ENCODE measurements at places on chromosomes 16 and 17.

DNA sequence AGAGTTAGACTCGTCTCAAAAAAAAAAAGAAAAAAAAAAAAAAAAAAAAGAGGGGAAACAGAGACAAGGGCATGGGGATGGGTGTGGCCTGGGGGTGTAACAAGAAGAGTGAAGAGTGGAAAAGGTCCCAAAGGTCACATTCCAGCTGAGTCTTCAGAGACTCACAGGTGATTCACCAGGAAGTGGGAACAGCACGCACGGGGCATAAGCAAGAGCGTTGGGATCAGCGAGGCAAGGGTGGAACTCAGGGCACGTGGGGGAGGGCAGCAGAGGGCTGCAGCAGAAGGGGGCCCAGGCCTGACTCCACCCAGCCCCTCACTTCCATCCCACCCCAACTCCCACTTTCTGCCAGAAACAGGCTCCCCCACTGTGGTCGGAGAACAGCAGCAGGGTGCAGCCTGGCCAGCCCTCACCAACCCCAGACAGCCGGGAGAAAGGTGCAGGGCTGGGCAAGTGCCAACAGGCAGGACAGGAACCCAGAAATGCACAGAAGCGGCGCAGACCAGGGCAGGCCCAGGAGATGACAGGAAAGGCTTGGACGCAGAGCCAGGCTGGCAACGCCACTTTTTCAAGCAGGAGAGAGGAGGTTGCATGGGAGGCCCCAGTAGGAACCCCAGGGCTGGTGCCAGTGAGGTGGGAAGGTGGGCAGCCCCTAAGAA is 3.3 kb downstream of the MEAK7 start:
- no peak overlapping the region for H3K4me3 ChIP-seq
- peaks cover 33% of the 10 kb centered on the region for H3K36me3 ChIP-seq
- H3K27me3 ChIP-seq: no peaks in the 10 kb centered on the region
- H3K4me1 ChIP-seq: peaks cover 22% of the 10 kb centered on the region
- no peak for DNase-seq

DNA sequence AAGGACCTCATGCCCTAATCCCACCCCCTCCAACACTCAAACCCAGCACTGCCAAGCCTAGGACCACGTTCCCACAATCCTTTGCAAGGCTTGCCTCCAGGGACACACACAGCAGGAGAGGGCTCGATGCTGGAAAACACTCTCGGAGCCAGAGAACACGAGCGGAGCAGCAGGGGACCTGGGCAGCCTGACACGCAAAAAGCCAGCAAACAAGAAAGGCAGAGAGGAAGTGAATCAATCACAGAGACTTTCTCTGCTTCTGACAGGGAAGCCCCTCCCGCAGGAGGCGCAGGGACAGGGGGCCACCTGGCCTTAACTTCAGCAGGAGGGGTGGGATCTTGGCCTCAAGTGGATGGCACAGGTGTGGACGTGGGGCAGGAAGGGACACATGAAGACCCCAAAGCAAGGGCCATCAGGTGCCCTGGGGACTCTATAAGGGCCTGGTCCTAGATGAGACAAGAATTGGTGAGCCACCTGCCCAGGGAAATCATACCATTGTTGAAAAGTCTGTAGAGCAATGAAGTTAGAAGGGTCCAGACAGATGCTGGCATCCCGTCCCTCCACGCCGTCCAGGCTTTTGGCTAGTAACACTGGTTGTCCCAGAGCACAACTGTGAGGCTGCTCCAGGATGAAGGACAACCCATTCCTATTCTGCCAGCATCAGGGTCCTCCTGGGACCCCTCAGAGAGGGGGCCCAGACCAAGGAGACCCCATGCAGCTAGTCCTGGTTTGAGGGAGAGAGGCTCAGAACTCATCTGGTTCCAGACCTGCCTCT is 2.2 kb downstream of the SDK2 start:
- peaks cover 3% of the 10 kb centered on the region for H3K4me1 ChIP-seq
- no peak for DNase-seq
- H3K4me3 ChIP-seq: peak overlapping the region; percentile 2
- H3K36me3 ChIP-seq: no peaks in the 10 kb centered on the region

DNA sequence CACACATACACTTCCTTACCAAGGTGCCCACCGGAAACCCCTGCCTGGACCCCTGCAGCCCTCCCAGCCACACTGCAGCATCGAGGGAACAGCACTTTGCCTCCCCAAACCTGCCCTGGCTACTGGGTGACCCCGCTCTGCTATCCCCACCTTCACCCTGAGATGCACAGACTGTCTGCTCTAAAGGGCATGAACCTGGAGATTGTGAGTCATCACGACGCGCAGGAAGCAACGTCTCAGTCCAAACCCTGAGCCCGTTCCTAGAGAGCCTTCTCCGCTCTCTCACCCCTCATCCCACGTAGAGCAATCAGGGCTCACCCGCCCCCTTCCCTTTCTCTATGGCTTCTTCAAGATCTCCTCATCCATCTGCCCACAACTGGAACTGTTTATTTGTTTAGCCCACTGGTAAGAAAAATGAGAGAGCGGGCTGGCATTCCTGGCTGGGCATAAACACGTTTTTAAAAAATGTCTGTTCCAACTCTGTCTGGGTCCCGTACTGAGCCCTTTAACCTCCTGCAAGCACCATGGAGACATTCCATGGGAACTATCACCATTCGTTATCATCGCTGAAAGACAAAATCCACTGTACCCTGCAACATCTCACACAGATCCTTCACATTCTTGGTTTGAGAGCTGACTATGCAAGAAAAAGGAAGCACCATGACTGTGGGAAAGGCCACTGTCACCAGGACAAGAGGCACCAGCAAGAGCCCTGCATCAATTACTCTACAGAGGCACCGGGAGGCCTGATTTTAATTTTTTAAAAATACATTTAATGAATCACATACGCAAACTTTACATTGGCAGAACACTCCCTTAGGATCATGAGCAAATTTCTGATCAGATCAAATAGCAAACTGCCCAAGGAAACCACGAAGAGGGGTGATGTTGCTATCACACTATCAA is 28.2 kb downstream of the ZFHX3 start:
- H3K4me3 ChIP-seq: no peak overlapping the region
- no peaks in the 10 kb centered on the region for H3K4me1 ChIP-seq
- H3K27ac ChIP-seq: no peak overlapping the region
- H3K27me3 ChIP-seq: no peaks in the 10 kb centered on the region
- no peaks in the 10 kb centered on the region for H3K36me3 ChIP-seq
- DNase-seq: no peak

DNA sequence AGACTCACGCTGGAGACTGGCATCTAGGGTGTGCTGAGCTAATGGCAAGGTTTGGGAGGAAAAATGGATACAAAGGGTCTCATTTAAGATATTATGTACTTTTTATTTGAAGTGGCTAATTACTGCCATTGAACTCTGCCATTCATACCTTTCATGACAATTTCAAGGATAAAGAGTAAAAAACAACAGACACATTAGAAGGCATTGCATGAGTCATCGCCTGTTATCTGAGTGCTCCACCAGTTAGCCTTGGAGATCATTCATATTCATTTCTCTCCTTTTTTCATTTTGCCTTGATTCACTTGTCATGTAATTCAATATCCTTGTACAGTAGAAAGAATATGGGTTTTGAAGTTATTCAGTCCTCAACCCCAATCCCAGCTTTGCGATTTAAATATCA is 109.5 kb downstream of the CDH8 start:
- no peak for DNase-seq
- no peaks in the 10 kb centered on the region for H3K27me3 ChIP-seq
- H3K4me1 ChIP-seq: no peaks in the 10 kb centered on the region
- no peaks in the 10 kb centered on the region for H3K36me3 ChIP-seq
- no peak overlapping the region for H3K27ac ChIP-seq

DNA sequence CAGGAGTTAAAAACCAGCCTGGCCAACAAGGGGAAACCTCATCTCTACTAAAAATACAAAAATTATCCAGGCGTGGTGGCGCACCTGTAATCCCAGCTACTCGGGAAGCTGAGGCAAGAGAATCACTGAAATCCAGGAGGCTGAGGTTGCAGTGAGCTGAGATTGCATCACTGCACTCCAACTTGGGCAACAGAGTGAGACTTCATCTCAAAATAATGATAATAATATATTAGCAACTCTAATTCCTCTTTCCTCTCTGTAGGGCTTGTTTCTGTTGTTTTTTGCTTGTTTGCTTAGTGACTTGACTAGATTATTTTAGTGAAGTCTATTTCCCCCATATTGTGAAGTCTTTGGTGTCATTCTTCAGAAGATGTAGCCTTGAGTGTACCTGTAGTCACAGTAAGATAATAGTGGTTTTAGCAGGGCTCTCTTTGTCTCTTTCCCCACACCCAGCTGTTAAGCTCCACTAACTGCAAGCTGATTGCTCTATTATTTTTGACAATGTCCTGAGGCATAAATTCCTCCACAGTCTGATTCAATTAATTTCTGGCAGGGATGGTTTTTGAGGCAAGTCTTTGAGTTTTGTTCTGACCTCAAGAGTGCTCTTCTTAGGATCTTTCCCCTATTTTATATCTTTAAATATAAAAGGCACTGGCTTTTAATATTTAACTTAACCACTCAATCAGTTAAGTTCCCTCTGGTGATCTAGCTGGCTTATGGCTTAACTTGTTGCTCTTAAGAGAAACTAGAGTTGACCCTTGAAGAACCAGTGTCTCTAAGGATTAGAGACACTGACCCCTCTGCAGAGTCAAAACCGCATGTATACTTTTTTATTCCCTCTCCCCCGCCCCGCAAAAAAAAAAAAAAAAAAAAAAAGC is 18.6 kb upstream of the TNFSF12 start:
- H3K27me3 ChIP-seq: peaks cover 5% of the 10 kb centered on the region
- H3K36me3 ChIP-seq: no peaks in the 10 kb centered on the region
- H3K4me1 ChIP-seq: no peaks in the 10 kb centered on the region
- no peak overlapping the region for H3K27ac ChIP-seq

DNA sequence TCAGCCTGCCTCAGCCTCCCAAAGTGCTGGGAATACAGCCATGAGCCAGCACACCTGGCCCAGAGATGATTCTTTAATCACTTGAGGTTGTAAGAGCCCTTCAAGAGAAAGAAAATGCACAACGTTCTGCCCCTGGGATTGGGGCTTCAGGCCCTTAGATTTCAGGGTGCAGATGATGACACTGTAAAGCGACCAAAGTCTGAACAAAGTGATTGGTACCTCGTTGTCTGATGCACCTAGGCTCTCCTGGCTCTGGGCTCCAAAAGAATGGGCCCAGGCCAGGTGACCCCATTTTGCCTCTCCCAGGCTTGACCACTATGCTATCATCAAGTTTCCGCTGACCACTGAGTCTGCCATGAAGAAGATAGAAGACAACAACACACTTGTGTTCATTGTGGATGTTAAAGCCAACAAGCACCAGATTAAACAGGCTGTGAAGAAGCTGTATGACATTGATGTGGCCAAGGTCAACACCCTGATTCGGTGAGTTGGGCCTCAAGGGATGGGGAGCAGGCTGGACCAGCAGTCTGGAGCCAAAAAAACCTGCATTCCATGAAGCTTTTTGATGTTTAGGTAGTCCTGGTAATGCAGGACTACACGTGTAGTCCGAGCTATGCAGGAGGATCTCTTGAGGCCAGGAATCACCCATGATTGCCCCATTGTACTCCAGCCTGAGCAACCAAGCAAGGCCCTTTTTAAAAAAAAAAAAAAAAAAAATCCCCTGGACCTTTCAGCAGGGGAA is 2.8 kb downstream of the RPL23A start:
- DNase-seq: no peak
- H3K36me3 ChIP-seq: peaks cover 51% of the 10 kb centered on the region
- H3K4me3 ChIP-seq: peak overlapping the region; percentile 98
- peaks cover 50% of the 10 kb centered on the region for H3K4me1 ChIP-seq
- peak overlapping the region; percentile 41 for H3K27ac ChIP-seq

- H3K27me3 ChIP-seq: no peaks in the 10 kb centered on the region
- DNase-seq: no peak
- H3K36me3 ChIP-seq: no peaks in the 10 kb centered on the region
- H3K27ac ChIP-seq: no peak overlapping the region
Observed at GRCh38 chr16:87002717-87003413, 314.3 kb downstream of the C16orf95 start.

- H3K27me3 ChIP-seq: peaks cover 11% of the 10 kb centered on the region
- peak overlapping the region; percentile 87 for H3K27ac ChIP-seq
- peaks cover 25% of the 10 kb centered on the region for H3K4me1 ChIP-seq
- H3K36me3 ChIP-seq: peaks cover 14% of the 10 kb centered on the region
- H3K4me3 ChIP-seq: peak overlapping the region; percentile 92
Observed at GRCh38 chr17:1455291-1455796, 688 bp downstream of the CRK start.

- H3K36me3 ChIP-seq: no peaks in the 10 kb centered on the region
- peaks cover 5% of the 10 kb centered on the region for H3K4me1 ChIP-seq
Observed at GRCh38 chr17:32116937-32117336, 25.4 kb upstream of the RHOT1 start.

GRCh38 chr17:57941384-57942370 is 13.5 kb downstream of the CUEDC1 start:
- H3K27me3 ChIP-seq: peaks cover 42% of the 10 kb centered on the region
- H3K36me3 ChIP-seq: no peaks in the 10 kb centered on the region
- H3K4me1 ChIP-seq: peaks cover 7% of the 10 kb centered on the region
- no peak for DNase-seq
- no peak overlapping the region for H3K4me3 ChIP-seq
- H3K27ac ChIP-seq: no peak overlapping the region

DNA sequence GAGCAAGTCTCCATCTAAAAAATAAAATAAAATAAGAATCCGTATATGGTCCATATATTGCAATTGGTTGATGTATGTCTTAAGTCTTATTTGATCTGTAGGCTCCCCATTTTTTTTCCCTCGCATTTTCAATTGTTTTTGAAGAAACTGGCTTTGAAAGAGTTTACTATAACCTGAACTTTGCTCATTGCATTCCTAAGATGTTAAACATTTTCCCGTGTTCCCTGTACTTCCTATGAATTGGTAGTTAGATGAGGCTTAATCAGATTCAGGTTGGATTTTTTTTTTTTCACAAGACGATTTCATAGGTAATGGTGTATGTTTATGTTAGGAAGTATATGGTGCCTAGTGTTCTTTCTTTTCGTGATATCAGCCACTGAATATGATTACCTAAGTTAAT is 3.3 kb downstream of the LRRC36 start:
- DNase-seq: no peak
- peaks cover 7% of the 10 kb centered on the region for H3K4me1 ChIP-seq
- peaks cover 2% of the 10 kb centered on the region for H3K36me3 ChIP-seq
- H3K27ac ChIP-seq: no peak overlapping the region
- H3K27me3 ChIP-seq: peaks cover 27% of the 10 kb centered on the region
- H3K4me3 ChIP-seq: no peak overlapping the region

GRCh38 chr17:4040784-4041183 is 76.5 kb upstream of the ATP2A3 start:
- H3K4me3 ChIP-seq: no peak overlapping the region
- peaks cover 17% of the 10 kb centered on the region for H3K4me1 ChIP-seq
- H3K36me3 ChIP-seq: peaks cover 50% of the 10 kb centered on the region
- no peaks in the 10 kb centered on the region for H3K27me3 ChIP-seq
- no peak overlapping the region for H3K27ac ChIP-seq

- no peak overlapping the region for H3K4me3 ChIP-seq
- no peaks in the 10 kb centered on the region for H3K36me3 ChIP-seq
- DNase-seq: no peak
- peaks cover 5% of the 10 kb centered on the region for H3K27me3 ChIP-seq
- no peaks in the 10 kb centered on the region for H3K4me1 ChIP-seq
- no peak overlapping the region for H3K27ac ChIP-seq
Observed at GRCh38 chr17:27403480-27404005, 52.7 kb upstream of the KSR1 start.

GRCh38 chr17:15914400-15915170 is 30.3 kb upstream of the ADORA2B start:
- peaks cover 8% of the 10 kb centered on the region for H3K4me1 ChIP-seq
- H3K4me3 ChIP-seq: no peak overlapping the region
- no peaks in the 10 kb centered on the region for H3K36me3 ChIP-seq
- peak; percentile 11 for DNase-seq
- no peak overlapping the region for H3K27ac ChIP-seq
- peaks cover 20% of the 10 kb centered on the region for H3K27me3 ChIP-seq
